Stimulated activated CD8-positive, alpha-beta memory T cell treated with anti-CD3 and anti-CD28 coated beads, Interleukin-7, amount 100 ng/mL, for 48 hours (primary cell): ENCODE measurements at places on chromosomes 2 and 18.

GRCh38 chr2:58553937-58554336, 312.8 kb upstream of the FANCL start:
- no peak for DNase-seq

GRCh38 chr2:11330457-11331142, 13.8 kb downstream of the ROCK2 start:
- DNase-seq: no peak

DNA sequence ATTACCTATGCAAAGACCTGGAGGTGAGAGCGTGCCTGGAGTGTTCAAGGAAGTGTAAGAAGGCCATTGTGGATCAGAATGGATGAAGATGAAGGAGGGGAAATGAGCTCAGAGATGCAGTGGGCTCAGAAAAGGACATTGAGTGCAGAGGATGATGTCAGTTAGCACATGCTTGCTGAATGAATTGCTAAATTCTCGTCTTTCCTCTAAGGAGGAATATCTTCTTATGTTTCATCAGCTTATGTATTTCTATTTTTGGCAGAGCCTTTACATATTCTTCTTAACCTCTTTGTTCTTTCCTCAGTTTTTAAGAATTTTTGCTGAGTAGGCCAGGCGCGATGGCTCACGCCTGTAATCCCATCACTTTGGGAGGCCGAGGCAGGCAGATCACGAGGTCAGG, 30.9 kb downstream of the FAM171B start:
- DNase-seq: no peak

DNA sequence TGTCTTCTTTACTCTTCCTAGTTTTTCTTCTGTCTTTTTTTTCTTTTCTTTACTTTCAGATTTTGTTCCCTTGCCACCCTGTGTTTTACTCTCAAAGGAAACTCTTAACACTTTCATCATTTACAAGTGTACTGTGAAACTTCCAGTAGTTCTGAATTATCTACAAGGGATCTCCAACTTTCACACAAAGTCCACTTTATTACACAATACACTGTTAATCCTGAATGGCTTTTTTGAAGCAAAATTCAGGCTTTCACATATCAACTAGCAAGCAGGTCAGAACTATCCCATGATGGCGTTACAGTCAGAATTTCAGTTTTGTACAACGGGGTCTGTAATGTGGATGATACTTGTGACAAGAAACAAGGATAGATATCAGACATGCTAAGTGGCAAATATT, 34.5 kb downstream of the RMP24 start:
- no peak for DNase-seq

GRCh38 chr2:24490181-24490689, 819 bp upstream of the NCOA1 start:
- DNase-seq: no peak

- no peak for DNase-seq
Measured at GRCh38 chr2:237509905-237510304, 22.9 kb downstream of the MLPH start.

DNA sequence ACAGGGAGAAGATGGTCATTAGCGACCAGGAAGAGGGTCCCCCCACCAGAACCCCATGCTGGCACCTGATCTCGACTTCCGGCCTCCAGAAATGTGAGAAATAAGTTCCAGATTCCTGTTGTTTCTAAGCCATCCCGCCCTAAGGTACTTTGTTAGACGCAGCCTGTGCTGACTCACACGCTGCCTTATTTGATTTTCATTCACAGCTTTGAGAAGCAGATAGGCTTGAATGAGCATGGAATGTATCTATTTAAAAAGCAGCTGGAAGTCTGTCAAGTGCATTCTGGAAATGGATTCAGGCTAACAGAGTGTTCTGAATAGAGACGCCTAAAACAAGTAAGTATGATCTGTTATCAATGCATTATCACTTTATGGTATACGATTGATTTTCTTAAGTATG, 8.3 kb upstream of the IL1R2 start:
- DNase-seq: no peak

DNA sequence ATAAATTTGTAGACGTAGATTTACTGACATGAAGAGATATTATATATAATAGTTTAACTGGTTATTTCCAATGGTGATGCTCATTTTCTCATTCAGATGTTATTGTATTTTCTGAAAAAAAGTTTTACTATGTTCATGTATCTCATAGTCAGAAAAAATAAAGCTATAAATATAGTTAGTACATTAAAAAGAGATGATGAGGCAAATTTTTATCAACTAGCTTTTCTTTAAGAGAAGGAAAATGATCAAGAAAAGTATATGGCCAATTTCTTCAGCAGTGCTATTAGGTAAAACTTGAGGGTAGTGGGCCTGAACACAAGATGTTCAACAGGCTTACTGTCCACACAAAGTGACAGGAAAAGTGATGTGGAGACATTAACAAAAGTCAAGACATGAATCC, 11.7 kb downstream of the TTC21B start:
- DNase-seq: no peak

DNA sequence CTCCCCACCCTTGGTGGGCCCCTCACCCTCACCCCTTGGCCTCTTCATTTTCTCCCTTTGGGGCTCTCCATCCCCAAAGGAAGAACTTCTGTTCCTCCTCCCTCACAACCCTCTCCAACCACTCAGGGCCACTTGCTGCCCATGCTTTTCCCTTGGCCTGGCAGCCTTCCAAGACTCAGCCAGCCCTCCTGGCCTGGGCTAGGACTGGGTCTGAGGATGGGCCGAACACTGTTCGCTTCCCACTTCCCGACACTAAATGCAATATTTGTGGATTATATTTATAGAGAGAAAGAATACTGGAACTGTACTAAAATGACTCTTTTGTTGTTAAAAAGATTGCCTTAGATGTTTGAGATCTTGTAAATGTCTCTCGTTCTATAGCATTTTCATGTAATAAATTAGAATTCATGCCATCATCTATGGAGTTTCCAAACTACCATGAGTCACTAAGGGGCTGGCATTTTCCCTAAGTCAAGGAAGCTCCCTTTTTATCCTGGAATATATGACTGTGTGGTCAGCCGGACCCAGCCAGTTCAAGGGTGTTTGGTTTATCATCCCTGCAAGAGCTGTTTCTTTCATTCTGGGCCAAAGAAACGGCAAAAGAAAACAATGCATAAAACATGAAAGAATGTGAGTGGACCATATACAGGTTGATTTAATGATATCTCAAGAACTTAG, 3.8 kb downstream of the CXCR2 start:
- DNase-seq: no peak

DNA sequence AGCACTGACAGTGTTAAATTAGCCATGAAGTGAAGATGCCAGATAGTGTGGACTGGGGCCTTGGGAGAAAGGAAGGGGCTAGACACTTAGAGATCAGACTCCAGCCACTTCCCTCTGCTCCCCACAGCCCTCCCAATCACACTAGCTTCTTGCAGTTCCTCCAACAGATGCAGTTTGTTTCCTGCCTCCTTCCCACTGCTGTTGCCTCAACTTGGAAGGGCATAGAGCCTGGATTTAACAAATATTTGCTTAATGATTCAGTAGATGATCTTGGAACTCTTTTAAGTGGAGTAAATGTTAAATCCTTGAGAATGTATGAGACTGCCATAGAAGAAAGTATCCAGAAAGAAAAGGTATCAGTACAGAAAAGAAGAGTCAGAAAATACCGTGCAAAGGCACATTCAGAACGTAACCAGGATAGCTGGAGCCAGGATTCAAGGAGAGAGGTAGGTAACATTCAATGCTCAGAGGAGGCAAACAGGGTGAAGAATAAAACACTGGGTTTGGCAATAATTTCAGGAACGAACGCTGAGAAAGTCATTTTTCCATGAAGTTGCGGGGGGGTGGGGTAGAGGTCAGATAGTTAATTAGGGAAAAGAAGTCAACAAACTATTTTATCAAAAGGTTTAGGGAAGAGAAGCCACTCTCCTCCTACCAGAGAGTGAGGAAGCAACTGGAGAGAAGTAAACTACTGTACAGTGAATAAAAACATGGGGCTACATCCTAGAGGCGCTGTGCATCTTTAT, 1.3 kb upstream of the BZW1 start:
- DNase-seq: no peak

DNA sequence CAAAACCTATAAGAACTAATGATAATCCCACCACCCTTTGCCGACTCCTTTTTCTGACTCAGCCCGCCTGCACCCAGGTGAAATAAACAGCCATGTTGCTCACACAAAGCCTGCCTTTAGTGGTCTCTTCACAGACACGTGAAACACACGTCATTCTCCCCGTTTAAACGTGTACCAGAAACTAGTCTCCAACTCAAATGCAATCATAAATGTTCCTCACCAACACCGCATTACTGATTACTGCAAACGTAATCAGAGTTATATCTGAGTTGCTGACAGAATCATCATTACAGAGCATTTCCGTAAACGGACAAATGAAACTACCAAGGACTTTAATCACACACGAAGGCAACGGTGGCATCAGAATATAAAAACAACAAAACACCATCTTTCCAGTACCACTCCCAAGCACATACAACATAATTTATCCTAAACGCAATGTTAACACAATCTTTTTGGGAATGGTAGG, 1.9 kb downstream of the CLK1 start:
- DNase-seq: peak; percentile 68

DNA sequence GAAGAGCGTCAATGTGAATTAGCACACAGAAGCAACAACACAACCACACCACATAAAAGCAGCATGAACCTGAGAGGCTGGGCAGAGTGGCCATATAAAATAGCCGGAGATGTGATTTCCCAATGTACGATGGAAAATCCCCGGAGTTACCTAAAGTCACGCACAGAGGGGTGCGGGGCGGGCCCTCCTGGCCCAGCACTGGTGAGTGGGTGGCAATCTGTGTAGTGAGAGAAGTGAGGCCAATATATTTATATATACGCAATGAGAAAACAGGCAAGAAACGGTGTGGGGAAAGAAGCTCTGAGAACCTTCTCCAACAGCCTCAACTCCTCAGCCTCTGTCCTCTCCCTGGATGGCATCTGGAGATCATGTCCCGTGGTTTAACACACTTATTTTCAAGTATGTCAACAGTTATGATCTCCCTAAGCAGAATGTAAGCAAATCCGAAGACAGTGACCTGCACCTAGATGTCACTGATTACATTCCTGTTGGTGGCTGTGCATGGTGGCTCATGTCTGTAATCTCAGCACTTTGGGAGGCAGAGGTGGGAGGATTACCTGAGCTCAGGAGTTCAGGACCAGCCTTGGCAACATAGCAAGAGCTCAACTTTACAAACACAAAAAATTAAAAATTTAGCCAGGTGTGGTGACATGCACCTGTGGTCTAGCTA, 41.6 kb downstream of the CRACDL start:
- no peak for DNase-seq

DNA sequence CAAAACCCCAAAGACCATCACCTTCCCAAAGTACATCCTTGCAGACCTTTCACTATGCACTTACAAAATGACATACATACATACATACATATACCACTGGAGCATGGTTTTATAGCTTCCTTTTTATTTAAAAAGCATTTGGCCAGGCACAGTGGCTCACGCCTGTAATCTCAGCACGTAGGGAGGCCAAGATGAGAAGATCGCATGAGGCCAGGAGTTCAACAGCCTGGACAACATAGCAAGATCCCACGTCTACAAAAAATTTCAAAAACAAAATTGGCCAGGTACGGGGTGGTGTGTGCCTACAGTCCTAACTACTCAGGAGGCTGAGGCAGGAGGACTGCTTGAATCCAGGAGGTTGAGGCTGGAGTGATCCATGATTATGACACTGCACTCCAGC, 29.9 kb upstream of the ADAM17 start:
- DNase-seq: no peak

- no peak for DNase-seq
Measured at GRCh38 chr18:22344908-22345670, 72.6 kb downstream of the CTAGE1 start.

DNA sequence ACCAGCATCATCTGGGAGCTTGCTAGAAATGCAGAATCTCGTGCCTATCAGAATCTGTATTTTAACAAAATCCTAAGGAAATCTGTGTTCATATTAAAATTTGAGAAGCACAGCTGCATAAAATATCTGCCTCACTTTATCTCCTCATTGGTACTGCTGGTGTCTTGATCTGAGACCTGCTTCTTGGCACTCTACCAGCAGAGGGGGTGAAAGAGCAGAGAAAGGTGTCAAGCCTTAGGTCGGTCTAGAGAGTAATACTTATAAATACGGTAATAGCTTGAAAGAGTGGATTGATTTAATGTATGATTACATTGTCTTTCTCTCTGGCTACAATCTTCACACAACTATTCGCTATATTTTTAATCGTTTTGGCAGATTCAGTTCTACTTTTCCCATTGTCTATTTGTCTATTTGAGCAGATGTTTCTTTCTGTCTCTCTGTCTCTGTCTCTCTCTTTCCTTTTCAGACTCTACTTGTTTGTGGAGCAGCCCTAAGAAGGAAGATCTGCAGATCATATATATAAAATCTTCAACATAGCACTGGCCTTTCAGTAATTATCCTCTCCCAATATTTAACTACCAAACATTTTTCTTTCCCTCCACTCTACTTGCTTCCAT, 1.7 kb upstream of the GCG start:
- no peak for DNase-seq

- DNase-seq: peak; percentile 40
Measured at GRCh38 chr2:119756837-119757236, 2.9 kb upstream of the PTPN4 start.

DNA sequence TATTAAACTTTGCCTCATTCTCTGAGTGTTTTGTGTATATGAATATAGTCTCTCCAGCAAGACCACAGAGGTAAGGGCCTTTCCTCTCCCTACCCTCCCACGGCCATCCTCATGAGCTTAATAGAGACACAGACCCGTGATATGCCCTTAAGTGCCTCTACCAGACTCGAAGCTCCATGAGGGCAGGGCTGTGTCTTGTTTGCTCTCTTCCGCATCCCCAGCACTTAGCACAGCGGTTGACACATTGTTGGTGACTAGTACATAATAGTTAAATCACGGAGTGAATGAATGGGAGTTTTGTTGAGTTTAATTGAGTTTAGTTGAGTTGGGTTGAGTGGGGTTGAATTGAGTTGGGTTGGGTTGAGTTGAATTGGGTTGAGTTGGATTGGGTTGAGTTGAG, 122.3 kb downstream of the ZFP36L2 start:
- DNase-seq: no peak

GRCh38 chr2:174833737-174834136, 69.5 kb upstream of the CHRNA1 start:
- no peak for DNase-seq

- DNase-seq: no peak
Measured at GRCh38 chr2:71880846-71881610, 266.6 kb downstream of the CYP26B1 start.

- DNase-seq: no peak
Measured at GRCh38 chr18:58150772-58151171, 106.7 kb downstream of the NEDD4L start.

GRCh38 chr2:46704041-46704440, 211.6 kb downstream of the MCFD2 start:
- DNase-seq: no peak

GRCh38 chr18:33914399-33914798, 310.3 kb downstream of the NOL4 start:
- DNase-seq: no peak

GRCh38 chr2:173249661-173250641, 104.7 kb upstream of the CDCA7 start:
- DNase-seq: no peak

- no peak for DNase-seq
Measured at GRCh38 chr18:49827996-49828395, 14.7 kb upstream of the ACAA2 start.
